ENCODE measurements at places on chromosomes 3 and 15.

DNA sequence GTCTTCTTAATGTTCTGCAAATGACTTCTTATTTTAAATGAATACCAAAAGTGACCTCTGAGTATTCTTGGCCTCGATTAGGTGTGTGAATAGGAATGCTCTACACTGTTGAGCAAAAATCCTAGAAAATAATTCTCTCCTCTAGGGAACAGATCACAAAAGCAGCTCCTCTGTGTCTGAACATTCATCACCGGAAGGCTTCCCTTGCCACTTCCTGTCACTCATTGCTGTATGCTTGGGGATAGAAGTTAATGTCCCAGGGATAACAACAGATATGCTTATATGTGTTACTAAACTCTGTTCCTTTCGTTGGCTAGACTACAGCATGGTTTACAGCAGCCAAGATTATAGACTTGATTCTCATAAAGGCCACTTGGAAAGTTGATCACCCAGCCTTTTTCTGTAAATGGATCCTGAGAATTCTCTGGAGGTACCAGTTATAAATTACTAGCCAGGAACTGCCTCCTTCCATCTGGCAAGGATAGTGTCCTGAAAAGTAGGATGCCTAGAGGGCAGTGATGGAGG lies 16.0 kb upstream of the PTX3 start:
- no peak for DNase-seq

GRCh38 chr15:81809543-81809942 lies 236.3 kb downstream of the MEX3B start:
- no peak for DNase-seq

GRCh38 chr3:60001369-60001768 lies 951.5 kb upstream of the CFAP20DC start:
- no peak for DNase-seq

DNA sequence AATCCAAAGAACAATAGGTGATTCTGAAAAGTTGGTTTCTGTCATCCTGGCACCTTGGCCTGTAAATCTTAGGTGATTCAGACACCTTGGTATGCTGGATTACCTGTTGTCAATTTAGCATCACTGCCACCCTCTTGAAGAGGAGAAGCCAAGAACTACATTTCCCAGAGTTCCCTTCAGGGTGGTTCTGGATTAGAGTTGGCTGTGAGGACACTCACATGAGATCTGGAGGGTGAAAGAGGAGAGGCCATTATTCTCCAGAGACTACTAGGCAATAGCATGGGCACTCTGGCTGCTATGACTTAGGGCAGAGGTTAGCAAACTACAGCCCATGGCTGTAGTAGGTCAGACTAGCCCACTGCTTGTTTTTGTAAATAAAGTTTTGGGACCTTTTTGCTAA lies 41.7 kb upstream of the CORO2B start:
- DNase-seq = no peak

- no peak for DNase-seq
These were observed 150.5 kb upstream of the SLC2A2 start for GRCh38 chr3:171177056-171177455.

- DNase-seq = no peak
These were observed 21.8 kb downstream of the LRRC31 start for GRCh38 chr3:169847896-169848295.

GRCh38 chr15:99106417-99107220 lies 1.7 kb downstream of the SYNM start:
- no peak for DNase-seq

GRCh38 chr3:185313693-185314246 lies 49.2 kb upstream of the MAP3K13 start:
- DNase-seq = no peak

- no peak for DNase-seq
These were observed 29.3 kb upstream of the SH3BP5 start for GRCh38 chr3:15361494-15362214.

- DNase-seq = no peak
These were observed 8.6 kb downstream of the NTRK3 start for GRCh38 chr15:88247914-88248313.
